T-helper 1 cell (primary cell): ENCODE measurements at places on chromosomes 13 and 19.
A peak's percentile ranks its signal among the peaks of the same experiment; 100 is the strongest.

GRCh38 chr19:5070930-5071329 lies 102.0 kb downstream of the KDM4B start:
- no peak for DNase-seq

- DNase-seq, result no peak
Measured at GRCh38 chr13:77002590-77003190, 10.8 kb downstream of the CLN5 start.

DNA sequence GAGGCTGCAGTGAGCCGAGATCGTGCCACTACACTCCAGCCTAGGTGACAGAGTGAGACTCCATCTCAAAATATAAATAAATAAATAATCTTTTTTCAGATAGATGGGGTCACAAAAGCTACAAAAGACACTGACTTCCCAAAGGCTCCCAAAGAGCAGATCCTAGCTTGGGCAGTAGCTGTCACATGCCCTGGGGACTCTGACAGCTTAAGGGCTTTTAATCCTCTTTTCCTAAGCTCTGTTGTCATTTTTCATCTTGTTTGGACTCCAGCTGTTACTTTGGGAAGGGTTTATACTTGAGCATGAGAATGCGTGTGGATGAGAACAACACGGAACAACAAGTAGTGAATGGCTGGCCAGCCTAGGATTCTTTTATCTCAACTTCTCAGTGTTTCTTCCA lies 231.7 kb downstream of the MZT1 start:
- no peak for DNase-seq

DNA sequence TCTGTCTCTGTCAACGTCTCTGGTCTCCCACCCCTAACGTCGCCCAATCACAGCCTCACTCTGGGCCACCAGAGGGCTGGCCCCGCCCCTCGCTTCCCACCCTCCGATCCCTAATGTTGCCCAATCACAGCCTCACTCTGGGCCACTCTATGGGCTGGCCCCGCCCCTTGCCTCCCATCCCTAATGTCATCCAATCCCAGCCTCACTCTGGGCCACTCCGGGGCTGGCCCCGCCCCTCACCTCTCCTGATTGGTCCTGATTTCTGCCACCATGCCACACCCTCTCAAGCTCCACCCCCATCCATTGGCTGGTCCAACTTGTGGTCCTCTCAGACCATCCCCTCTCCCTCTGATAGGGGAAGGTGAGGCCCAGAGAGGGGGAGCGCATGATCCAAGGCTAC lies 24.9 kb downstream of the CELF5 start:
- DNase-seq, result no peak

GRCh38 chr13:27962982-27963381 lies 6.1 kb downstream of the CDX2 start:
- DNase-seq, result no peak

GRCh38 chr19:45615795-45616703 lies 14.0 kb upstream of the GPR4 start:
- DNase-seq, result peak; percentile 46

- no peak for DNase-seq
Measured at GRCh38 chr13:46171217-46171616, 10.8 kb downstream of the LCP1 start.

- DNase-seq, result no peak
Measured at GRCh38 chr19:53606031-53606430, 25.8 kb upstream of the DPRX start.

DNA sequence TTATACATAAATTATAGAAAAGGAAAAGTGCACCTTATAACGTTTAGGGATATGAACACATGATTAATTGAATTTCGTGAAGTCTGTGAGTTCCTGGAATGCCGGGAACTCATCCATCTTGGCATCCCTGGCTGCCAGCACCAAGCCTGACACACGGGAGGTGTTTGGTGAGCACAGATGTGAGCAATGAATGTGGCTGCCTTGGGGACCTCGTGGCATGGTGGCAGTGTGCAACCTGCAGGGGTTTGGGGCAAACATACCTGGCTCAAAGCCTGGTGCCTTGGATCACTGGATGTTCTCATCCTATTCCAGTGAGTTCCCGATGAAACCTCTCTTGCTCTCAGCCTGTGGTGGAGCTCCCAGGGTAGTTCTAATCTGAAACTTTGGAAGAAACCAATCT lies 10.4 kb upstream of the MAP2K2 start:
- no peak for DNase-seq

- DNase-seq, result no peak
Measured at GRCh38 chr13:59424661-59425060, 739.1 kb downstream of the DIAPH3 start.

DNA sequence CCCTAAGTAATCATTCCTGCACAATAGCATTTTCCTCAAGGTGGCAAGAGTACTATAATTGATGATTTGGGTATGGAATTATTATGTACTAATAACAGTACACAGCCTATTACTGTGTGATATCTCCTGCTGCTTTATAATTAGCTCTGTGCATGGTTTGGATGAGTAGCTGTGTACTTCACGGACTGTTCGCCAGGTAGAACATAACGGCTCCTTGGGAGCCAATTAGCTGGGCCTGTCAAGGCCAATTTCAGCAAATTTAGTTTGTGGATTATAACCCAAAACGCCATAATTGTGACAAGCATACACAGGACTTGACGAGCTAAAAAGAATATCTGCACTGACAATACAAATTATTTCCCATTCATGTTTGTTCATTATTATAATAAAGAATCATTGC lies 1584.2 kb downstream of the SLITRK1 start:
- no peak for DNase-seq

DNA sequence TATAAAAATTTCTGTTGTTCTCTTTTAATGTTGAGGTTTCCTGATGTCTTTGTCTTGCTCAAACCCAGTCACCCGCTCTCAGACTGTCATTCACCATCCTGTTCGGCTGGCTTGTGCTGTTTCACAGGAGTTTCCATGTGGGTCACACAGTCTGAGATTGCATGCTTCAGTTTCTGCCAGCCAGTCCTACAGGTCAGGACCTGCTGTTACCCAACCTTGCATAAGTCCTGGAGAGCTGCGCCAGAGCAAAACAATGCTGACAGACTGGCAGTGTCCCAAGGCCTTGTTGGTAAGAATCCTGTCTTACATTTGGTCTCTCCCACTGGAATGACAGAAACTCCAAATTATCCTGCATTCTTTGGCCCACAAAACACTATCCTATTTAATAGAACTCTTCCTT lies 340.0 kb upstream of the SLITRK5 start:
- DNase-seq, result no peak

- DNase-seq, result no peak
Measured at GRCh38 chr19:18637673-18638630, 1.1 kb downstream of the KLHL26 start.

GRCh38 chr13:76982061-76982460 lies 9.8 kb upstream of the CLN5 start:
- DNase-seq, result no peak
